ENCODE measurements at places on chromosomes 16 and 17.
A peak's percentile ranks its signal among the peaks of the same experiment; 100 is the strongest.

DNA sequence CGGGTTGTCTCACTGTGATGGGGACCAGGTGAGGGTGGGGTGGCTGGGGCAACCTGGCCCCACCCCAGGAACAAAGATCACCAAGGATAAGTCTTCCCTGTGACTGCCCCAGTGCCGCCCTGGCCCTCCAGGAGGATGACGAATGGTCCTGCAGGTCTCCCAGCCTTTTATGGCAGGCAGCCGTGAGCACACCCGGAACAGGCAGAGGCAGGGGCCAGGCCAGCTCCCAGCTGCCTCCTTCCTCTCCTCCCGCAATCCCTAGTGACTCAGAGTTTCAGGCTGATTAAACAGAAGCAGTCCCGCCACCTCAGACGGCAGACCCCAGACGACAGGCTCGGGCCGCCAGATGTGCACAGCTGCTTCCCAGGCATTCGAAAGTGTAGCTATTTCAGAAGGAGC is 13.3 kb downstream of the JUP start:
- no peak for DNase-seq

DNA sequence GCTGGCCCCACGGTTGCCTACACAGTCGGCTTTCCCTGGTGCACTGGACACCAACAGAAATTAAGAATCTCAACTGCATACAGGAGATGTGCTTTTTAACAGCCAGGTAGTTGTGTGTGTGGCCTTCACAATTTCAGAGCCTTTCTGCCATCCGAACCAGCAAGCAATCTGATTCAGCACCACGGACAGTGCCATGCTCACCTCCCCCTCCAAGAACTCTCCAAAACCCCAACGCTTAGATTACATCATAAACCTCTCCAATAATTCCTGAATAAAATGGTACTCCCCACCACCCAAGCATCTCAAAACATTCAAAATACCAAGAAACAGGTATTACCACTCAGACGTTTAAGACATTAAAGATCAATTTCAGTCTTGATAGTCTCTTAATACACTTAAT is 31.8 kb downstream of the USP7 start:
- DNase-seq, result peak; percentile 29

- DNase-seq, result peak; percentile 54
Observed at GRCh38 chr16:88347656-88348376, 34.9 kb upstream of the ZNF469 start.

- DNase-seq, result no peak
Observed at GRCh38 chr17:10162096-10162495, 36.3 kb downstream of the GAS7 start.

DNA sequence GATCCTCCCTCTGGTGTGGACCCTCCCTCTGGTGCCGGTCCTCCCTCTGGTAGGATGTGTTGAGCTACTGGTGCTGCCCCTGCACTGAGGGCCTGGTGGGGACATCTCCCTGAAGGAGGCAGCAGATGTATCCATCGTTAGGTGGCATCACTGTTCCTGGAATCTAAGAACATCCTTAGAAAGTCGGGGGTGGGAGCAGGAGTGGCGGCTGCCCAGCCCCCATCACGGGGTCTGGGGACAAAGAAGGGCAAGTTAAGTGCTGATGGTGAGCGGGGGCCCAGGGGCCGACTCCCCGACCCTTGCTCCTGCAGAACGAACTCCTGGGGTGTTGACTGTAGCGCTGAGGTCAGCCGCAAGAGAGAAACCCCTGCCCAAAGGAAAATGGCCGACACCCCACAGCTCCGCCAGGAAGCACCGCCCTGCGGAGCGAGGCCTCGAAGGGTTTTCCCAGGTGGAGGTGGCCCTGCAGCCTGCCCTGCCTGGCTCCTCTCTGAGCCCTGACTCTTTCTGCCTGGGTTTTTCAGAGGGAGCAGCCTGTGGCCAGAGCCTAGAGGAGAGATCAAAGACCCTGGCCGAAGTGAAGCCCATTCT is 5.5 kb downstream of the CTU2 start:
- no peak for DNase-seq

- DNase-seq, result no peak
Observed at GRCh38 chr17:83004791-83005380, 74.5 kb upstream of the METRNL start.

GRCh38 chr17:35641032-35641431 is 53.9 kb downstream of the AP2B1 start:
- DNase-seq, result no peak

GRCh38 chr16:70746708-70747424 is 54.1 kb downstream of the VAC14 start:
- no peak for DNase-seq

DNA sequence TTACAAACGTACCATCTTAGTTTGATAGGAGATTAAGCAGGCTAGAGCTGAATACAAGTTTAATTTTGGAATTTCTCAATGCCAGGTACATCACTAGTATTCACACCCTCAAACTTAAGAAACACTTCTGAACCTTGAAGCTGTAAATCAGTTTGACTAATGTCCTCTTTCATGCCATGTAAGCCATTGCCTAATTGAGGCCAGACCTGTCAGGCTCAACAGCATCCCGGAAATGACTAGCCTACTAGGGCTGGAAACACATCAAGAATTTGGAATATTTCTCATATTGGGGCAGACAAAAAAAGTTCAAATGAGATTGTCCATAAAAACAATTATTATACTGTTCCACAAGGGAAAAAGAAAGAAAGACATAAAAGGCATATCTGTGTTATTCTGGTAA is 1.7 kb downstream of the USP32 start:
- no peak for DNase-seq

GRCh38 chr16:28189245-28189644 is 22.5 kb downstream of the XPO6 start:
- no peak for DNase-seq

DNA sequence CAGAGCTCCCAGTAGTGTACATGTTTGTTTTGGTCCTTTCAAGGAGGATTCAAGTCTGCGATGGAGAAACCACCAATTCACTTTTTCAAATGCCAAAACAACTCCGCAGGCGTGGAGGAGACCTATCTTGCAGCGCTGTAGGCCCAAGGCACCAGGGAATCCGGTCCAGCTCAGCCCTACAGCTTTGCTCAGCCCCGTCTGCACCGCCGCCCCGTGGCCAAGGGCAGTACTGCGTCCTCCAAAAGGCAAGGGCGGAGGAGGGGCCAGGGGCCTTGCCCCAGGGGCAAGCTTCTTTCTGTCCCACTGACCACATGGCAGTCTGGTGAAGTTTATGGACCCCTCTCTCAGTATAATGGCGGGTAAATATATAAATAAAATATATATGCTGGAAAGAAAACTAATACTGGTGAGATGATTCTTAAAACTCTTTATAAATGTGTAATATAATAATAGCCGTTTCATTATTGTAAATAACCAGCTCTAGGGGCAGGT is 709 bp upstream of the CD300LG start:
- peak; percentile 57 for DNase-seq

DNA sequence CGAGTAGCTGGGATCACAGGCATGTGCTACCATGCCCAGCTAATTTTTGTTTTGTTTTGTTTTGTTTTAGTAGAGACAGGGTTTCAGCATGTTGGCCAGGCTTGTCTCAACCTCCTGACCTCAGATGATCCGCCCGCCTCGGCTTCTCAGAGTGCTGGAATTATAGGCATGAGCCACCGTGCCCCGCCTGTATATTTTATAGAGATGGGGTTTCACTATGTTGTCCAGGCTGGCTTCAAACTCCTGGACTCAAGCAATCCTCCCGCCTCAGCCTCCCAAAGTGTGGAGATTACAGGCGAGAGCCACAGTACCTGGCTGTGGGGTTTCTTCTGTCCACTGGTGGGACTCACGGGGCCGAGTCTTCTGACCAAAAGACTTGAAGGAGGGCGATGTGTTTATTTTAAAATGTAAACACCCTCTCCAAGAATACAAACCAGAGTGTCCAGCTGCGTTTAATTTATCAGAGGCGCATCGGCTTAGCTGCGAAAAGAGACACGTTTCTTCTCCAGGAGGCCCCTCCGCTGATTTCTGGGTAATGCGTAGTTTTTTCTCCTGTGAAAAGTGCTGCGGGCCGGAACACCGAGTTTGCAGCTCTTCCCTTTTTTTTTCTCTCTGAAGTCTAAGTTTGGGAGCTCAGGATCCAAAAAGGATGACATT is 86.9 kb upstream of the CIBAR2 start:
- DNase-seq, result no peak

DNA sequence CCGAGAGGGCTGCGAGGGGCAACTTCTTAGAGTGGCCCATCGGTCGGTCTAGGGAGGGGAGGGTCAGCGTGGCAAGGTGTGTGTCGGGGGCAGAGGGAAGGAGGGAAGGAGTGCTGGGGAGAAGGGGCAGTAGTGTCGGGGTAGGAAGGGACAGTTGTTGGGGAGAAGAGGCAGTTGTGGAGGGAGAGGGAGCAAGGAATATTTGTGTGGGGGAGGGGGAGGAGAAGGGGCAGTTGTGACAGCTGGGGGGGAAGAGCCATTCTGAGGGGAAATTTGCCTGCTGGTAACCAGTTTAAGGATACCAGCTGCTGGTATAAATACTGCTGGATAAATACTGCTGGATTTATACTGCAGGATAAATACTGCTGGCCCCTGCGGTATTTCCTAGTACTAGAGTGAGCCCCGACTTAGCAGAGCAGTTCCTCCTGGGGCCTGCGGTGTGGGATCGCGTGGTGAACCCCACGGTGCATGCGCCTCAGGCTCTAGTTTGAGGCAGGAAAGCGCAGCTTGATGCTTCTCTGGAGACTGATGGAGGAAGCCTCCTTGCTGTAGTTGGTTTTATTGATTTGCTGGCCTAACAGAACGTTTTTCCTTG is 309 bp downstream of the DNAH2 start:
- no peak for DNase-seq

DNA sequence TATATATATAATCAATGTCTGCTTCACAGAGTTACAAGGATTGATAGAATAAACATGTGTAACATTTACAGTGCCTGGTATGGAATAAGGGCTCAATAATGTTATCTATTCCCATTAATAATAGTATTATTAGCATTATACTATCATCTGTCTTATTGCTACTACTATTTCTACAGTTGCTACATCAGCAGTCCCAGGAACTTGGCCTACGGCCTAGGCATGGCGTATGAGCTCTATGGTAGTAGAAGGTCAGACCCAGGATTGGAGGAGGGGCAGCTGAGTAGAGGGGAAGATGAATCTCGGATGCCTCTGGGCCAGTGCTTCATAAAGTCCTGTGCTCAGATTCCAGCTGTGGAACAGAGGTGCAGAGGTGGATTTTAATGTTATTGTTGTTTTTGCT is 146.3 kb upstream of the TBX2 start:
- no peak for DNase-seq

- no peak for DNase-seq
Observed at GRCh38 chr16:78416400-78416799, 316.9 kb downstream of the WWOX start.

- no peak for DNase-seq
Observed at GRCh38 chr16:65125871-65126270, 4.0 kb upstream of the CDH11 start.

- DNase-seq, result no peak
Observed at GRCh38 chr17:81846743-81847689, 12.2 kb upstream of the PPP1R27 start.

- peak; percentile 60 for DNase-seq
Observed at GRCh38 chr17:4498461-4499397, at the start of gene SPNS2. Gene SPNS2 (plus strand): TSS chr17:4498881. CDS start chr17:4499048, 167 bp downstream.

- DNase-seq, result no peak
Observed at GRCh38 chr17:43822570-43823190, 10.3 kb downstream of the MPP3 start.

GRCh38 chr17:77403854-77404253 is 263.1 kb downstream of the SEC14L1 start:
- DNase-seq, result no peak

DNA sequence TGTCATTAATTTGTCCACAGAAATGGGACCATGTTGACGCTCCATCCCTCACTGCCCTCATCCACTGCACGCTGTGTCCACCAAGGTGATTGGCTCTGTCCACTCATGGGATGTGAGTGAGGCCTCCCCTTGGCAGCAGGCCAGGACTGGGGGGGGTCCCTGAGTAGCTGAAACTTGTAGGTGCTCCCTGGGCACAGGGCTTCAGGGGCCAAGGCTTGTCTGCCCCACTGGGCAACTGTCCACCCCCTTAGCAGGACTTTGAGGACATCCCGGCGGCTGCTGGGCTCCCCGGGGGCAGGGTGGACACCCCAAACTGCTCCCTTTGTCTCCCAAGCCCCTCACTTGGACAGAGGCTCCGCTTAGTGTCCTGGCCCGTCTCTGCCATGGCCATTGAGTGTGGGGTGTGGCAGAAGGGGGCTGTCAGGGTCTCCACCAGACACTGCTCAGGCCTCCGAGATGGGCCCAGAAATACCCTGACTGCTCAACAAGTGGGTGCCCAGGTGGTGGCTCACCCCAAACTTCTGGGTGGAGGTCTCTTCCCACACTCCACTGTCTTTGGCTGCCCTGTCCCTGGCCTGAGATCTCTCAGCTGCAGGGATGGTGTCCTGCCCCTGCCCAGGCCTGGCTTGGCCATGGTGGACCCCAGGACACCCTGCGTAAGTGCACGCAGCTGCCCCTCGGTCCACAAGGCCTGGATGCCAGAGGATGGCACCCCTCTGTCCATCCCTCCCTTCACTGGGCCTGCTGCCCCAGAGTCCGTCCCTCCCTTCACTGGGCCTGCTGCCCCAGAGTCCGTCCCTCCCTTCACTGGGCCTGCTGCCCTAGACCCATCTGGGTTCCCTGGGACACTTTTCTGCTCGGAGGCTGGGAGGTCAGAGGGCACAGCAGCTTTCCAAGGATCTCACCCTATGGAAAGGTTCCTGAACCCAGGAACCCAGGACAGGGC is 2.9 kb upstream of the RAB40C start:
- DNase-seq, result no peak

GRCh38 chr17:82230609-82231311 is 1.9 kb downstream of the SLC16A3 start:
- DNase-seq, result peak; percentile 48

DNA sequence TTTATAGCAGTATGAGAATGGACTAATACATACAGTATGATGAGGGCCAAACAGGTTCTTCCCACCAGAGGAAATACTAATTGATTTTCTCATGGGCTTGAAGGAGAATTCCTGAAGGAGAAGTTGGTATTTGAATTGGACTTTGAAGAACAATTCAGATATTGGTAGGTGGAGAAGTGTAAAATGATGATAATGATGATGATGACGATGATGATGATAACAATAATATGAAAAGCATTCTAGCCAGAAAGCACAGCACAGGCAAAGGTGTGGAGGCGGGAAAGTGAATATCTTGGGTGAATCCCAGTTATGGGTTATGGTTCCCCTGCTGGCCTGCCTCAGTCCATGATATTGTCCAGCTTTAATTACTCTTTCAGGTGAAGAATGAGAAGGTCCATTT is 562.4 kb upstream of the SALL1 start:
- DNase-seq, result no peak

- DNase-seq, result no peak
Observed at GRCh38 chr17:54259476-54259875, 436.7 kb downstream of the KIF2B start.

GRCh38 chr17:4445731-4446130 is 12.0 kb downstream of the SPNS3 start:
- DNase-seq, result no peak
